ENCODE measurements at places on chromosomes 7 and 10. TPM values are rescaled to one million over a fixed set of nuclear protein-coding genes. Genes with fewer than 3 reads are reported as not detected.
A peak's percentile ranks its signal among the peaks of the same experiment; 100 is the strongest.

- peak; percentile 6 for ATAC-seq
These were observed 28.0 kb upstream of the NDST2 start for GRCh38 chr10:73839276-73839966.

- ATAC-seq: no peak
These were observed 24.6 kb downstream of the RAMP3 start for GRCh38 chr7:45181991-45182855.

- no peak for ATAC-seq
These were observed 118.1 kb downstream of the ZNF736 start for GRCh38 chr7:64431838-64432237.

GRCh38 chr7:27141923-27142579 lies 1.4 kb downstream of the HOXA5 start:
- ATAC-seq: no peak

GRCh38 chr10:86699125-86699524 lies 30.8 kb downstream of the LDB3 start:
- ATAC-seq: no peak

DNA sequence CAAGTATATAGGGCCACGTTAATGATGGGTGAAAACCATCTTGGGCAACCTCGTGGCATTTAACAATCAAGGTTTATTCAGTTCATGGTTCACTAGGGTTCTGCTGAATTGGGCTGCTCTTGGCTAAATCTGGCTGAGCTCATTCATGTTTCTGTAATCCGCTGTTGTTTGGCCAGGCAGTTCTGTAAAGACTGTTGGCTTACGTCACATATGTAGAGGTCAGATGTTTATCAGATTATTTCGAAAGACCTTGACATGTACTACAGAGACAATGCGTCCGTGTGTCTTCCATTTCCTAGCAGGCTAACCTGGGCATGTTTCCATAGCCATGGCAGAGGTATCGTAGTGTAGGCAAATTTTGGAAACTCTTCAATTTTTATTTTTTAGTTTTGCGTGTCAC lies 190.0 kb upstream of the ZWINT start:
- no peak for ATAC-seq

DNA sequence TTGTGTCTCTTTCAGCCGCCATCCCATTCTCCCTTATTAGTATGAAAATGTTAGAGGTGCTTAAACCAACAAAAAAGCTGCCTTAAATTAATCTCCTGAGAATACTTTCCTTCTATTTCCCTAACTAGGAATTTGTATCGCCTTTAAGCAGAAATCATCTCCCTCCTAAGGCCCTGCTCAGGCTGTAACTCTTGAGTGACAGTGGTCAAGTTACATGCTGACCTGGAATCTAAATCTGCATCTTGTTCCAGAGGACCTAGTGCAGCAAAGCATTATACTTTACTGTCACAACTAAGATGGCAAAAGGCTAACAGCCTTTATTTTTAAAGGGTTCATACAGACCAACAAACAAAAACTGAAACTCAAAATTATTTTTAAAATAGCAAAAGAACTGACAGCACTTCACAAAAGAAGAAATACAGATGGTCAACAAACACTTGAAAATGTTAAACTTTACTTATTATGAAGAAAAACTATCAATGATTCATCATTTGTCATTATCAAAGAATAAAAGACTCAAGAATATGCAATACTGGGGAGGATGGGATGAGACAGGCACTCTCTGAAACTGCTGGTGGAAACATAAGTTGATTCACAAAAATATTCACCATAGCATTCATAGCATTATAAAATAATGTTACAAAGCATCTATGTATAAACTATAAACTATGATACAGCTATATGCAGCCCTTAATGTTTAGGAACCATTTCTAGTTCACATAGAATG lies 11.0 kb downstream of the CYREN start:
- no peak for ATAC-seq

DNA sequence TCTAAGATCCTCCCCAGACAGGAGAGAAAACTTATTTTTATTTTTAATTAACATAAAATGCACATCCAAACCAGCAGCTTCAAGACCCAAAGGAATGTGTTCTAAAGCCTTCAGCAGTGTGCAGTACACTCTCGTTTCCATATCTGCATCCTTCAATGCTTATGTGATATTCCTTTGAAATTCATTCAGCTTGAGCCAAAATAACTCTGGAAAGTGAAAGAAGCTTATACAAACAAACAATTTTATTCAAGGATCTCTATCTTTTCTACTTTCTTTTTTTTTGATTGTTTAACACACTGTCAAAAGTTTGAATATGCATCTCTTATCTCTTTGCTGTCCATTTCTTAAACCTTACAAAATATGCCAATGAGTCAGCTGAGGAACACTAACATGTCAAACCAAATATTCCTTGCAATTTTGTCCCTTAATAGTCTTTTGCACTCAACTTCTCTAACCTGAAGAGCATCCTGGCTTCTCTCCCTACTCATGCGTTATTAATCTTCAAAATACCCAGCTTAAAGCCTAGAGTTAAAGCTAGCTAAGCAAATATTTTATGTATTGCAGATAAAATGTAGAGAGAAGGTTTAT lies 124.3 kb downstream of the THSD7A start:
- ATAC-seq: no peak

- no peak for ATAC-seq
These were observed 534.3 kb downstream of the PTPRN2 start for GRCh38 chr7:158053183-158053915.

GRCh38 chr10:131946321-131946751 lies 35.4 kb downstream of the BNIP3 start:
- ATAC-seq: no peak

APBB1IP gene
- total RNA-seq: 1.4 TPM

CYP2W1 gene
- total RNA-seq: 0.36 TPM

CPED1 gene
- 0.76 TPM for total RNA-seq

MGMT gene
- 16.5 TPM for total RNA-seq

SYT15B gene
- total RNA-seq: 0.88 TPM

Measured in esophagus mucosa (tissue), 1 donor.